ENCODE measurements at places on chromosomes 11 and 22.

GRCh38 chr22:24244144-24244787, 616 bp downstream of the GGT5 start:
- DNase-seq = no peak

- no peak for DNase-seq
These were observed 63.6 kb downstream of the THAP12 start for GRCh38 chr11:76317296-76317695.

DNA sequence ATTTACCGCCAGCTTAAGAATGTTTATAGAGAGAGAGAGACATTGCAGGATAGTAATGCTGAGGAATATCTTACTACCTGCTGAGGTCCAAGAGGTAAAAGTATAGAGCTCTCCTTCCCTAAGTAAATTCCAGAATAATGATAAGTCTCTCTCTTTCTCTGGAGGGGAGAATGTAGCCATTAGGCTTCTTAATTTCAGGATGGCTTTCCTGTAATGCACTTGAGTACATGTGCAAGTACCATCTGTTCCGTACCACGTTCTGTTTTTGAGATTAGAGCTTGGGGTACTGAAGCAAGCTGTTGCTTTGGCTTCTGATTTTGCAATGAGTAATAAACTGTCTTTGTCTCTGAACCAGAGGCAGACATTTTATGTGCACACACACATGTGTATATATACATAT, 1314.0 kb downstream of the JRKL start:
- DNase-seq = no peak

DNA sequence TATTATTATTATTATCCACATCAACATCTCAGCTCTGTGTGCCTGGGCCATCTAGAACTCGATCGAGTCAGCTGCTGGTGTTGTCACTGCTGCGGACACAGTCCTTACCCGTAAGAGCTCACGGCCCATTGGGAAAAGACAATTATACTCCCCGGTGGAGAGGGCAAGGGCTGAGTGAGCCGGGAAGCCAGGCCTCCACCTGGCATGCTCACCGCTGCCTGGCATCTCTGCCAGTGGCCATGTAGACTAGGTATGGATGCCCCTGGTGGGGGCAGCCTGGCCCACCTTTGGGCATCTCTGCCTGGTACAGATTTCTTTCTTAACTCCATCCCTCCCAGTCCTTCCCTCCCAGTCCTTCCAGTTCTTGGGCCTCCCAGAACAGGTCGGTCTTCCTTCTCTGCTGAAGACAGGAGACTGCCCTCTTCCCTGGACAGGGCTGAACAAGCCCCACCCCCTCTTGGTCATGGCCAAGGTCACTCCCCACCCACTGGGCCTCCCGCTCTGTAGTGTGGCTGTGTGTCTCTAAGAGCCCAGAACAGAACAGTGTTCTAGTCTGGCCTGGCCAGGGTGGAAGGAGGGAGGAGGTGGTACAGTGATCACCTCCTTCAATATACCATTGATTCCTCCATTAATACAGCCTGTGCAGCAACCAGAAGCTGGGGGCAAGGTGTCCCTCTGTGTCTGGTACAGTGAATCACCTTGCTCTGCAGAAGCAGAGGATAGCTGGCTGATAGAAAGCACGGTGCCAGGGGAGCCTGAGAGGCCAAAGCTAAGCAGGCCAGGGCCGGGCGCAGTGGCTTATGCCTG, 57.7 kb downstream of the FLRT1 start:
- no peak for DNase-seq

DNA sequence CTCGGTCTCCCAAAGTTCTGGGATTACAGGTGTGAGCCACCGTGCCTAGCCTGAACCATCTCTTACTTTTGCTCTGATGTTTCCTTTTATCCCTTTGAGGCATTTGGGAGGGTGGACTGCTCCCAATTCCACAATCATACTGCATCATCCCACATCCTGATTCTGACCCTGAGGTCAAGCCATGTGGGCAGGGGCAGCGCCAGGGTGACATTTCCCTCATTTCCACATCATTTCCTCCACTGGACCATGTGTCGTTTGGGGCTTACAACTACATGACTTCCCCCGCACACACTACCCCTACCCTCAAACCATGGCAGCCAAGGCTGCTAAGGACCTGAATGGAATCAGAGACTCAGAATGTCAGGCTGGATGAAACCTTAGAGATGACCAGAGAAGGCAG, 26.4 kb upstream of the ZBTB16 start:
- no peak for DNase-seq

- DNase-seq = no peak
These were observed 12.5 kb downstream of the OTOG start for GRCh38 chr11:17559341-17560087.

DNA sequence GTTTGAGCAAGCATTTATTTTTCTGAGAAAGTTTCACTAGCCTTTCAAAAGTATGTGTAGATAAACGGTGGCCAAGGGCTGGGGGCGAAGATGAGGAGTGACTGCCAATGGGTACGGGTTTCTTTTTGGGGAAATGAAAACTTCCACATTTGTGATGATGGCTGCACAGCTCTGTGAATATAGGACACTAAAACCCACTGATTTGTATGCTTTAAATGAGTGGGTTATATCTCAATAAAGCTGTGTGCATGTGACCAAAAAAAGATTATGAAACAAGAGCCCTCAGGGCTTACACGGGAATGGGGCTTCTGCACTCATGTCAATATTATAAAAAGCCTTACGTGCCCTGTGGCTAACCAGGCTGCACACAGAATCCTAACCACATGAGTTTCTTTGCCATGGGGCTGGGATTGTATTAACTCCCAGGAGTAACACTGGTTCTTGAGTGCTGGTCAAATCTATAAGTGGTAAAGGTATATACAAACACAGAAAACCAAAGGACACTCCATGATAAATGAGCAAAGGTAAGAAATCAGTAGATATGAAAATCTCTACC, 31.3 kb downstream of the ABCC8 start:
- DNase-seq = no peak

- DNase-seq = peak; percentile 4
These were observed 5.1 kb upstream of the MYRF start for GRCh38 chr11:61747192-61747966.

DNA sequence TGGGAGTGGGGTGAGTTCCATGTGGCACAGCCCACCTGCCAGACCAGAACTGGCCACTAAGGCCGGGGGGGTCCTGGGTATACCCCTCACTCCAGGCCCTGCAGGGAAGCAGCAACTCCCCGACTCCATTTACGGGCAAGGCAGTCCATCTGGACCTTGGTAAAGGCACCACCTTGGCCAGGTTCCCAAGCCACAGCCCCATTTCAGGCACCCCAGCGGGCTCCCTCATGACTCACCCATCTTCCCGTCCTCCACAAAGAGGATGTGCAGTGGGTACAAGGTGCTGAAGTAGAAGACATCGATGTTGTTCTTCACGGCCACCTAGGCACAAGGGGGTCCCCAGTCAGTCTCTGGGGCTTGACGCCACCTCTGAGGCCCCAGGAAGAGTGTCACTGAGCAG, 15.7 kb upstream of the RASL10A start:
- no peak for DNase-seq

GRCh38 chr11:77619576-77620198, 17.9 kb downstream of the CLNS1A start:
- no peak for DNase-seq

DNA sequence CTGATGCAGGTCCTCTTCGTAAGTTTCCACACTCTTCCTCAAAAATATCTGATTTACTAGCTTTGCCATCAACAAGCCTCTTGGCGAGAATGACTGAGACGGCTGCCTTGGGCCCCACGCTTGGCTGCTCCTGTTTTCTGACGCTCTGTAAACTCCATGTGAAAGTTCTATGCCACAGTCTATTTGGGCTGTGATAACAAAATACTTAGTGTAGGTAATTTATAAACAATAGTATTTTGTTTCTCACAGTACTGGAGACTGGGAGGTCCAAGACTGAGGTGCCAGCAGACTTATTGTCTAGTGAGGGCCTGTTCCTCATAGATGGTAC, 123.2 kb upstream of the SORL1-AS1 start:
- DNase-seq = no peak

- DNase-seq = no peak
These were observed 506.1 kb downstream of the BRD1 start for GRCh38 chr22:49321477-49322055.

GRCh38 chr11:48036011-48036410, 55.7 kb downstream of the PTPRJ start:
- DNase-seq = no peak

GRCh38 chr11:47987781-47988180, 7.4 kb downstream of the PTPRJ start:
- DNase-seq = no peak

DNA sequence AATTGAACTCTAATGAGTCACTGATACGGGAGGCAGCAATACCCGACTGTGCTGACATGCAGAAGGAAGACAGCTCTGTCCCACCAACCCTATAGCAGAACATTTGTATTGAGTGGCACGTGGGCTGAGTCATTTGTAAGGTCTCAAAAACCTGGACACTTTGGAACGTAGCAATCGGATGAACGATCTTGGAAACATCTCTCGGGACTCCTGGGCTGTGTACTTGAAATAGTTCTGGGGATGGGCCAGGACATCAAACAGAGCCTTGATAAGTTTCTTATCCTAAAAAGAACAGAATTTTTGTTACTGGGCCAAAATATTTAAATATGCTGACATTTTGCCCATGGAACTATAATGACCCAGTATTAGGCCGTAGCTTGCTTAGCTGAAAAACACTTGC, 17.1 kb upstream of the NRIP3 start:
- no peak for DNase-seq

DNA sequence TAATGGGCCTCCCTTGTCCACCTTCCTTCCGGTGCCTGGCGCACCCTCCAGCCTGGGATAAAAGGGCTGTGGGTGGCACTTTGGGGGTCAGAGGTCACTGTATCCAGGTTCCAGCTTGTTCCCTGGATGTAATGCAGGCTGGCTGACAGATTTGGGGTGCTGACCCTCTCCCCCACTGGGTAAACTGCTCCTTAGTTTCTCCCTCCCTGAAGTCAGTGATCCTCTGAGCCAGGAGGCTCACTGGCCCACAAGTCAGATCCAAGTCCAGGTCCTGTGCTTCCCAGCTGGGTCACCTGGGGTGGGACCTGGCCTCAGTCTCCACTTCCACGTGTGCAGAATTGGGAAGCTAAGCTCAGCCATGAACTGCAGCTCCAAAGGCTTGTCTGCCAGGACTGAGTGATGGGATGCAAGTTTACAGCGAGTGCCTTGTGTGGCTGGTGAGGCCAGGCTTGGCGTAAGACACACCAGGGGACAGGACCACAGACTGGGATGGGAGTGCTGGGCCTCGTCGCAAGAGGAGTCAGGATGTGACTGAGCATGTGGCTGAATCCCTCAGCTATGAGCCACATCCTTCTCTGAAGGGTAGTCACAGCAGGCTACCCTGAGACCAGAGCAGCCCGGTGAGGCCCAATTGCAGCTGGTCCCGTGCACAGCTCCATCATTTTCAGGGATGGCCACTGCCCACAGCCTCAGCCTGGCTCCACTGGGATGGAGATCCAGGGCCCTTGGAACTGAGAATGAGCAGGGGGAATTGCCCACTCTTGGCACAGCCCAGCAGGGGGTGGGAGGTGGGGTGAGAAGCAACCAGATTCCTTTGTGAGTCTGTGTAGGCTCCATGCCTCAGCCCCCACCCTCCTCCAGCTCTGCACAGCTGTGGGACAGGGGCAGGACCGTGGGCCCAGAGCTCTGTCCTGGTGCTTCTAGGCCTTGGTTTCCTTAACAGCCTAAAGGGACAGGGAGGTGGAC, 7.2 kb downstream of the SHISA8 start:
- DNase-seq = no peak

DNA sequence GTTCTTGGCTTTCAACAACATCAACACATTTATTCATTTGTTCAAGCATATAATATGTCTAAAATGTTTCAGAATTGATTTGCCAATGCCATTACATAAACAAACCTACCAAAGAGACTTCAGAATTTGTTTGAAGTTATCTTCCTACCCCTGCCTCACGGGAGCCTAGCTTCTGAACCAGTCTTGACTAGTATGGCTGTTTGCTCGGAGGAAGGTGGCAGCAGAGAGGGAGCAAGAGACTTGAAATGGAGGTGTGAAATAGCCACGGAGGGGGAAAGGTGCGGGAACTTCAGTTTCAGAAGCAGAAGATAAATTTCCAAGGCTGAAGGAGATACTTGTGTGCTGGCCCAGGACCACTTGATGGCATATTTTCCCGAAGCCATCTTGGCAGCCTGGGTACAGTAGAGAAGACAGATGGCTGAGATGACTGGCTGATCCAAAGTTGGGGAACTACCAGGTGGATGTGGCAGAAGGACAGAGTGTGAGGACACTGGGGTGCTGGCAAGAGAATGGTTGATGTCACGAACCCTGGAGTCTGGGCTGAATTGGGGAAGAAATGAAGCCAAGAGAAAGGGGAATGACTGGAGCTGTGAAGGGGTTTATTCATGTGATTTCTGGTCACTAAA, 14.0 kb upstream of the MTCH2 start:
- DNase-seq = no peak

- DNase-seq = no peak
These were observed 822 bp upstream of the COMT start for GRCh38 chr22:19940536-19941364.

DNA sequence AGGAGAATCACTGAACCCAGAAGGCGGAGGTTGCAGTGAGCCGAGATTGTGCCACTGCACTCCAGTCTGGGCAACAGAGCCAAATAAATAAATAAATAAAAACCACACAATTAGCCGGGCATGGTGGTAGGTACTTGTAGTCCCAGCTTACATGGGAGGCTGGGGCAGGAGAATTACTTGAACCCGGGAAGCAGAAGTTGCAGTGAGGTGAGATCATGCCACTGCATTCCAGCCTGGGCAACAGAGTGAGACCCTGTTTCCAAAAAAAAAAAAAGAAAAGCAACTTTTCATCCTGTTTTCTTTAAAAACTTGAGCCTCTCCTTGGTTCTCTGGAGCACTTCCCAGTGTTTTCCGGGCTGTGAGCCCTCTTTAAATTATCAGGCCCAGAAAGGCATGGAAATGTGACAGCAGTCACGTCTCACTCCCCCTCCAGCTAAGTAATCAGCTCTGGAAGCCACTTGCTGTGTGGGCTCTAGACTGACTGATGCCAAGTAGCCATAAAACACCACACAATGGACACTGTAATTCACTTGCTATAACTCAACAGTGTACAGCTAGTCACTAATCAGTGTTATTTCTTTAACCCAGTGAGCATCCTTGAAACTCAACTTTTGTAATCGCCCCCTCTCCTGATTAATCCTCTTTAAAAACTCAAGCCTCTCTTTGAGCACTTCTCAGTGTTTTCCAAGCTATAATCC, 13.0 kb upstream of the MCHR1 start:
- no peak for DNase-seq

DNA sequence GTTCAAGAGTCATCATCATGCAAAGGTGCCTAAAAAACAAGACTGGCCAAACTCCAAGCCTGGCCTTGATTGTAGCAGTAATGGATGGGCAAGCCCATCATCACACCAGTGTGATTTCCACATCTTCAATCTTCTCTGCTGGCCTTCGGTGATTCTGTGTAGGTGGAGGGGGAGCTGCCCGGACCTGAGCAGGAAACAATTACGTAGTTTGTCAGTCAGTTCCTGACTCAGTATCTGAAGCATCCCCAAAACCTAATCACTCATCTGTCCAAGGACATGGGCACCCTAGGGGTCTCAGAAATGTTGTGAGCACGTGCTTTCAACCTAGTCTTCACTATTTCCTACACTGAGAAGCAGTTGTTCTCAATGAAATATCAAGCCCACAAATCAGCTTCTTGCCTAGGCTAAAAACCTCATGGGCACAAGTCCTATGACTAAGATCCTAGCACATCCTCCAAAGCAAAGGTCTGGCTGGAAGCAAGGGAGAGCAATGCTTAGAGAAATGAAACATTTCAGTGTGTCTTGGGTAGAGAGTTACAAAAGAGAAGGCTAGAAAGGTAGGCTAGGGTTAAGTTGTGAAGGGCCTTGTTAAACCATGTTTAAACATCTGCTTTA, 24.6 kb downstream of the ATG16L2 start:
- DNase-seq = no peak
